ENCODE measurements at places on chromosomes 16 and 17. TPM values are rescaled to one million over a fixed set of nuclear protein-coding genes. Genes with fewer than 3 reads are reported as not detected.

GRCh38 chr16:27703545-27703944 is 153.6 kb downstream of the KATNIP start:
- no peak for DNase-seq

DNA sequence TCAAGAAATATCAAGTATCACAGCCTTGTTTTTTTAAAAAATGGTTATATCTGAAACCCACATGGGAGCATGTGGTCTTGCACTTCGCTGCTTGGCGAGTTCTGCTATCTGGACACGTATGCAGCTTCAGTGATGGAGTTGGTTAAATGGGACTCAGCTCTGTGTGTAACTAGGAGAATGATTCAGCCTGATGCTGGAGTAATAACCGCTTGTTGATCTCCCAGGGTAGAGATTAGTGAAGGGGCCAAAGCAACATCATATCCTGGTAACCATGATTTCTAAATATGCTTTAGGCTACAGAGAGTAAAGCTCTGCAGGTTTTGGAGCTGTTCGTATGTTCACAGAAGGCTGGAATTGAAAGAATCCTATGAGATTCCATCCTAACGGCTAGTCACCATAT is 63.2 kb downstream of the IQCK start:
- no peak for DNase-seq

GRCh38 chr16:49854796-49855203 is 1.1 kb downstream of the ZNF423 start:
- DNase-seq: no peak

The KRT23 gene
- 0.16 TPM for total RNA-seq

The CASKIN2 gene
- total RNA-seq: 4.8 TPM
